Stimulated activated CD4-positive, alpha-beta T cell treated with anti-CD3 and anti-CD28 coated beads, Interleukin-4, amount 100 ng/mL, for 48 hours (primary cell): ENCODE measurements at places on chromosomes 16 and 17.
A peak's percentile ranks its signal among the peaks of the same experiment; 100 is the strongest.

- DNase-seq = no peak
Observed at GRCh38 chr17:81258292-81258691, 19.2 kb downstream of the NDUFAF8 start.

- DNase-seq = peak; percentile 45
Observed at GRCh38 chr16:82655072-82655714, 28.4 kb downstream of the CDH13 start.

DNA sequence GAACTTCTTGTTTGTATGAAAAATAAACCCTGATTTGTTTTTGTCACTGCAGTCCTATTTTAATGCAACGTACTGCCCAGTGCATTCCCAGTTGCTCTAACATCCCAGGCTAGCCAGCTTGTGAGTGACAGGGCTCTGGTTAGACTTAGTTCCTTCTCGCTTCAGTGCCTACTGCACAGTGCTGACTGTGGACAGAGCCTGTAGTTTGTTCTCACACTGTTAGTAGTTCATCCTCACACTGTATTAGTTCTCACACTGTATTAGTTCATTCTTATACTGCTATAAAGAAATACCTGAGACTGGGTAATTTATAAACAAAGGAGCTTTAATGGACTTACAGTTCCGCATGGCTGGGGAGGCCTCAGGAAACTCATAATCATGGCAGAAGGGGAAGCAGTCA is 116.6 kb upstream of the SALL1 start:
- DNase-seq = no peak

- DNase-seq = no peak
Observed at GRCh38 chr17:834136-834535, 52.0 kb downstream of the MRM3 start.

DNA sequence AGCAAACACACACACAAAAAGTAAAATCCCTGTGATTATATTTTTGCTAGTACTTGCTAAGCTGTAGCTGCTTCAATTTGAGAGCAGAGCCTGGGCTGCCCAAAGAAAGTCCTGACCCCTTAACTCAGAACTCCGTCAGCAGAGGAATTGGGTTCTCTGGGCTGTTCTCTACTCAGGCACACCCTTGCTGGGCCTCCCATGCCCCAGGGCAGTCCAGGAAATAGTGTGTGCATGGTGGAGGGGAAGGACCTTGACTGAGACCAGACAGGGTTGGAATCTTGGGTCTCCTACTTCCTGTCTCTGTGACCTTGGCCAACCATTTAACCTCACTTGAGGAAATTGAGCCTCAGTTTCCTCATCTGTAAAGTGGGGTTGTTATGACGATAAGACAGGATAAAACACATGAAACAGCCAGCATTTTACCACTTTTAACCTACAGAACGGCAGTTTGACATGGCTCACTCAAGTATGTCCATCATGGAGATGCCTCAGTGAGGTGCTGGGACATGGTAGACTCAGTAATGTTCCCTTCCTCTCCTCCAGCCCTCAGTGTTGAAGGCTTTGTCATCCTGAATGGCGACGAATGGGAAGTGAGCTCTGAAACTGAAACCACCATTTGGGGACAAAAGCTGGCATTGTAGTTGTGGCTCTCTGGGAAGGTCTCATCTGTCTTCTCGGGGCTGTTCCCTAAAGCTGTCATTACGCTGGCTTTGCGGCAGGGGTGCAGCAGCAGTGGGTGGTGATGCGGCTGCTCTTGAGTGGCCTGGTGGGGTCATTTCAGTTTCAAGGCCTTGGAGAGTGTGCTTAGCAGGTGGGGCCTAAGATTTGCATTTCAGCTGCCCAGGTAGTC is 74.9 kb downstream of the CMIP start:
- DNase-seq = no peak

DNA sequence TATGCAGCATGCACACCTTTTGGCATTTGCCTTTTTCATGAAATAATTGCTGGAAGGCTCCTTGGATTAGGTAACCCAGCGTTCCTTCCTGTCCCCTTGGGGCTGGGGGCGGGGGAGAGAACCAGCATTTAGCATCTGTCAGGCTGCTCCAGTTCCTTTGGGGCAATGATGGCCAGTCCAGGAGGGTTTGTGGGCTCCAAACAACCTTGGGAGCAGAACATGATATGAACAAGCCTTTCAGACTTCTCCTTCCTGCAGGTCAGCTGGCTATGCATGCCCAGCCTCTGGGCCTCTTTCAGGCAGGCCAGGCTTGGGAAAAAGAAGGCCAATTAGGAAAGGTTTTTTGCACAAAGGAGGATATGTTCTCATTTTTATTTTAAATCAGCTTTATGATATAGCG is 1.1 kb upstream of the SMTNL2 start:
- DNase-seq = no peak

- DNase-seq = no peak
Observed at GRCh38 chr17:78899361-78900260, 3.4 kb downstream of the CEP295NL start.

DNA sequence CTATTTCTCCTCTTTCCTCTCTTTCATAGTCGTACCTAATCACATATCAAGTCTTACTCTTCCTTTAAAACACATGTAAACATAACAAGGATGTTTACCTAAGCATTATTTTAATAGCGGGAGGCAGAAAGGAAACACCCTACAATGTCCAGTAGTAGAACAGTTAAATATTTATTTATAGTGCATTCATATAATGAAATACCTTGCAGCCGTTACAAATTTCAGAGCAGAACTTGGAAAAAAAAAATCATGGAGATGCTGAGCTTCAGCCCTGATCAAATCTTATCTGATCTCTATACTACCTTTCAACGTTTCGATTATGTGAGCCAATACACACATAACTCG is 39.6 kb downstream of the GRB2 start:
- no peak for DNase-seq

DNA sequence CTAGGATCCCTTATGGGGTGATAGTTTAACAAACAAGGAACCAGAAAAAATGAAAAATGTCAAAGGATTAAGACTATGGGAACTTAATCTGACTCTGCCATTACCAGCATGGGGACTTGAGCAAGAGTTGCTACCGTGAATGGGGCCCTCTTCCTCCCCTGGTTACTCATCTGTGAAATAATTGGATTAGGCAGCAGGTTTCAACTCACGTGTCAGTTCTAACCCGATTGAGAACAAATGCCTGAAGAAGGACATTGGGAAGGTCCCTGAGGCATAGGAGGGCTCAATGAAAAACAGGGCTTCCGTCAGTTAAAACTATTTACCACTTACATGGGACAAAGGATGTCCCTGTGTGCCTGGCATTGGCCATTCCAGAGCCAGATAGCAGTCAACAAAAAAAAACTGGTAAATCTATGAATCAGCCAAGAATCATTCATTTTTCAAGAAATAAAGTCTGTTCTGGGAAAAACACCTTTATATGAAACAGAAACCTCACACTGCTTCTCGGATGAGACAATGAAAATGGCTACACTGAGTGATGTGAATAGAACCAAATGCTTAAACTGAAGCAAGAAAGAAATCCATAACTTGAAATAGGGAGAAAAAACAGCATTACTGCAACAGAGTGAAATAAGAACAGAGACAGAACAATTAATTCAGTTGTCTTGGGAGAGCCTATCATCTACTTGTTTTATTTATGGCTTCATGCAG is 104.3 kb downstream of the ADAMTS18 start:
- DNase-seq = no peak

DNA sequence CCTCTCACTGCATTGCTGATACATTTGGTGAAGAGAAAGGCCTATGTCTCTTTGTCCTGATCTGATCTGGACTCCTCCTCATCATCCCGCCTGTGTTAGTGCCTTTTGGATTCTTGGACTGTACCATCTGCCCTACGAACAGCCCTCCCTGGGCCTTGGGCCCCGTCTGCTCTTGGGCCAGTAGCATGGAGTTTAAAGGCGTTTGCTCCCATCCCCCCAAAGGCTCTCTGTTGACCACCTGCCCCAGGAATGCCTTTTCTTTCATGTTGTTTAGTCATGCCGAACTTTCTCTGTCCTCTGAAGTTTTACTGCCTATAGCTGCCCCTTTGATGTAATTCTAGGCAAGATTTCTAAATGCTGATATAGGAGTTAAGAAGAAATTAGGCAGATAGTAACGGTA is 30.9 kb upstream of the MEAK7 start:
- DNase-seq = no peak

DNA sequence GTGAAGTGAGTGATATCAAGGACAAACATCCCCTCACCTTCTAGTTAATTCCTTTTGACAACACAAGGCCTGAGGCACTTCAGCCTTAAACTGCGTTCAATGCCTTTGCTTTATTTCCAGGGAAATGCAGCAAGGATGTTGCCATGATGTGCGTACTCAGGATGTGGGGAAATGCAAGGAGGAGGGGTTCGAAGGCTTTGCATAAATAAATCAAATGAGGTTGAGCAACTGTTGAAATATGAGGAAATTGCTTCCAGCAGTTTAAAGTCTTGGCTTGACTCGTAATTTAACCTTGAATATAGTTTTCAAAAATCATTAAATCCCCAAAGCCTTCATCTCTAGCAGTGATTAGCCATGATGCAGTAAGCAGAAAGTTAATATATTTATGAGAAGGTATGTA is 81.8 kb upstream of the CCL2 start:
- no peak for DNase-seq

DNA sequence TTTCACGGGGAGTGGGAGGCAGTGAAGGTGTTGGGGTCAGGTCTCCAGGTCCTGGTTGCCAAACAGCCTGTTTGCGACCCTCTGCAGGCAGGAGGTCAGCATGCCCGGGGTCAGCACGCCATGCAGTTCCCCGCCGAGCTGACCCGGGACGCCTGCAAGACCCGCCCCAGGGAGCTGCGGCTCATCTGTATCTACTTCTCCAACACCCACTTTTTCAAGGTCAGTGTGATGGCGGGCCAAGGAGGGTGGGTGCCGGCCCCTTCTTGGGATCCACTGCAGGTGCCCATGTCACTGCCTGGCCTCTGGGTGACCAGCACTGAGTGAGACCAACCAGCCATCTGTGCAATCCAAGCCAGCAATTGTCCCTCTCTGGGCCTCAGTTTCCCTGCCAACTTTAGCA is 21.3 kb downstream of the ADGRG5 start:
- no peak for DNase-seq

DNA sequence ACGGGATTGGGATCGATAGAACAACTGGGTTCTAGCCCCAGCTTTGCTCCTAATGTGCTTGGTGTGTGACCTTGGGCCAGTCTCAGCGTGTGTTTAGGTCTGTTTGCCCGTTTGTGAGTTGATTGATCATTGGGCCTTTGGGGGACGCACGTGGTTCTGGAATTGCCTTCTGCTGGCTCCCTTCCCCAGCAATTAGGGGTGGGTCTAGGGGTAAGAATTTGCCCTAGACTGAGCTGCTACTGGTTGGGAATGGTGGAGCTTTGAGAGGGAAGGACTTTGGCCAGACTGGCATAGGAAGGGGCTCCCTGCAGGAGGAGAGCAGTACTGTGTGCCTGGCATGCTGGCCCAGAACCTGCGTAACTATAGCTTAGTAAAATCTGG is 1.5 kb downstream of the SPNS2 start:
- DNase-seq = no peak

GRCh38 chr16:73319737-73320136 is 271.8 kb upstream of the ZFHX3 start:
- no peak for DNase-seq

GRCh38 chr17:79047291-79047920 is 23.4 kb downstream of the C1QTNF1 start:
- DNase-seq = no peak

GRCh38 chr17:65434251-65434650 is 127.2 kb downstream of the AXIN2 start:
- DNase-seq = no peak

DNA sequence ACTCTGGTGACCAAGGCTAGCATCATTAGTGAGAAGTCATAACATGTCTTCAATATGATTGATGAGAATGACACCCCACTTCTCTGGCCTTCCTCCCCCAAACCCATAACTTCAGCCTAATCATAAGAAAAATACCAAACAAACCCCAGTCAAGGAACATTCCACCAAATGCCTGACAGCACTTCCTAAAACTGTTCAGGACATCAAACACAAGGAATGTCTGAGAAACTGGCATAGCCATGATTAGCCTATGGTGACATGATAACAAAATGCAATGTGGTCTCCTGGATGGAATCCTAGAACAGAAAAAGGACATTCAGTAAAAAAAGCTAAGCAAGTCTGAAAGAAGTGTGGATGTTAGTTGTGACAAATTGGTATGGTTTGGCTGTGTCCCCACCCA is 24.7 kb upstream of the TBX4 start:
- no peak for DNase-seq

- no peak for DNase-seq
Observed at GRCh38 chr17:57927048-57927723, 28.0 kb downstream of the CUEDC1 start.

- no peak for DNase-seq
Observed at GRCh38 chr17:3732210-3732621, 8.5 kb downstream of the HASPIN start.

DNA sequence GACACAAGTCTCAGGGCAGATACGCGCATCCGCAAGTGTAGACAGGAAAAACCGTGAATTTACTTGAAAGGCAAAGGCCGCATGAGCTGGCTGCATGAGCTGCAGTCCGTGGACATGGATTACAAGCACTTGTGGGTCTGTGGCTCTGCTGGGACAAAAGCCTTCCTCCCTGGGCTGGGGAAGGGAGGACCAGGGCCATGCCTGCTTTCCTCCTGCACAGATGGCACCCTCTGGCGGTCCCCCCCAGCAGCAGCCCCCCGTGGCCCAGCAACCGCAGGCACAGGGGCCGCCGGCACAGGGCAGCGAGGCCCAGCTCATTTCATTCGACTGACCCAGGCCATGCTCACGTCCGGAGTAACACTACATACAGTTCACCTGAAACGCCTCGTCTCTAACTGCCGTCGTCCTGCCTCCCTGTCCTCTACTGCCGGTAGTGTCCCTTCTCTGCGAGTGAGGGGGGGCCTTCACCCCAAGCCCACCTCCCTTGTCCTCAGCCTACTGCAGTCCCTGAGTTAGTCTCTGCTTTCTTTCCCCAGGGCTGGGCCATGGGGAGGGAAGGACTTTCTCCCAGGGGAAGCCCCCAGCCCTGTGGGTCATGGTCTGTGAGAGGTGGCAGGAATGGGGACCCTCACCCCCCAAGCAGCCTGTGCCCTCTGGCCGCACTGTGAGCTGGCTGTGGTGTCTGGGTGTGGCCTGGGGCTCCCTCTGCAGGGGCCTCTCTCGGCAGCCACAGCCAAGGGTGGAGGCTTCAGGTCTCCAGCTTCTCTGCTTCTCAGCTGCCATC is 1.7 kb upstream of the MRPL12 start:
- DNase-seq = no peak

- DNase-seq = no peak
Observed at GRCh38 chr16:83059237-83059636, 432.5 kb downstream of the CDH13 start.

GRCh38 chr16:60727851-60728250 is 1308.4 kb downstream of the CDH8 start:
- DNase-seq = no peak

GRCh38 chr17:76382803-76383545 is 1.4 kb upstream of the SPHK1 start:
- peak; percentile 63 for DNase-seq

- no peak for DNase-seq
Observed at GRCh38 chr17:65885541-65886312, 306.2 kb downstream of the CEP112 start.
